A549 treated with DMSO at 1 μM for 4 hours (cell line): ENCODE measurements at places on chromosomes 5 and 9. TPM values are rescaled to one million over a fixed set of nuclear protein-coding genes. Genes with fewer than 3 reads are reported as not detected.

AIF1L gene
- 1.2 to 1.5 TPM (median 1.3 TPM) in 5 replicates for total RNA-seq

LIFR gene
- 5.2 to 8.2 TPM (median 7.5 TPM) in 5 replicates for total RNA-seq

TMEM161B gene
- total RNA-seq, result 7.8 to 10.5 TPM (median 9.4 TPM) in 5 replicates

ANKRD18A gene
- total RNA-seq, result 10.7 to 12.8 TPM (median 12.2 TPM) in 5 replicates

SLC25A46 gene
- 29.1 to 36.8 TPM (median 33.3 TPM) in 5 replicates for total RNA-seq

ITGA2 gene
- total RNA-seq, result 25.2 to 44.0 TPM (median 32.9 TPM) in 5 replicates

SLC6A3 gene
- total RNA-seq, result 0.09 to 0.25 TPM (median 0.10 TPM) in 5 replicates
